Cortex of kidney (tissue), 1 donor: ENCODE measurements at places on chromosomes 1 and 21.

- DNase-seq = no peak
Observed at GRCh38 chr1:116753312-116753711, 918 bp upstream of the CD2 start.

DNA sequence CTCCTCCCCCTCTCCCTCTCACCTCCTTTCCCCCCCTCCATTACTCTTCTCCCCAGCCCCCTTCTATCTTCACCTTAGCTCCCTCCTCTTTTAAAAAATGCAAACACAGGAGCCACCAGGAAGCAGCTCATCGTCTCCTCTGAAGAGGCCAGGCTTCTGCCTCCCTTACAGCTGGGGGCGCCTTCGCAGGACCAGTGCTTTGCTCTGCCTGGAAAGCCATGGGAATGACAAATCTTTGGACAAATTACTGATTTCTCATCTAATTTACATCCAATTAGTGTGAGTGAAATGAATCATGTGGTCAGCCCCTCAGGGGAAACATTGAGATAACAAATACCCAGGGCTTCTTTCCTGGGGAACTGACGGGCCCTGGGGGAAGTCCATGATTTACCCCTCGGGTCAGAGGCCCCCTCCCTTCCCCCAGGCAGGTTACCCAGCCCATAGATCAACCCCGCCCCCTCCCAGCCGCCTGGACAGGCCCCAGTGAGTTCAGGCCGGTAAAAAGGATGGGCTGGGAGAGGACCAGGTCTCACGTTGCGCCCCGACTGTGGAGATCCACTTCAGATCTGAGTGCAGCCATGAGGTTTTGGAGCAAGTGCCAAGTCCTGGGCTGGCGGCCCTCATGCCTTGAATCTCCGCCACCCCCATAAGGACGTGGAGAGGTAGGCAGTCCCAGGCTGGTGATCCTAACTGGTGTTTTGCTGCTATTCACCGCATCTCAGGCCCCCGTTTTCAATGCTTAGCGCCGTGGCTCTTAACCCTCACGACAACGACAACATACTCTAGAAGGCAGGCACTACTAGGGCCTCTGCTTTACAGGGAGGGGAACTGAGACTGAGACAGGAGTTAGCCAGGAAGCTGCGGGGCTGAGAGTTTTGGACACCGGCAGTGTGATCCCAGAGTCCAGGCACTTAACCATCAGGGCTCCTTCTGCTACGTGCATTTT lies 300.8 kb downstream of the RRAGC start:
- no peak for DNase-seq

GRCh38 chr21:40393066-40393465 lies 453.9 kb downstream of the DSCAM start:
- DNase-seq = no peak

DNA sequence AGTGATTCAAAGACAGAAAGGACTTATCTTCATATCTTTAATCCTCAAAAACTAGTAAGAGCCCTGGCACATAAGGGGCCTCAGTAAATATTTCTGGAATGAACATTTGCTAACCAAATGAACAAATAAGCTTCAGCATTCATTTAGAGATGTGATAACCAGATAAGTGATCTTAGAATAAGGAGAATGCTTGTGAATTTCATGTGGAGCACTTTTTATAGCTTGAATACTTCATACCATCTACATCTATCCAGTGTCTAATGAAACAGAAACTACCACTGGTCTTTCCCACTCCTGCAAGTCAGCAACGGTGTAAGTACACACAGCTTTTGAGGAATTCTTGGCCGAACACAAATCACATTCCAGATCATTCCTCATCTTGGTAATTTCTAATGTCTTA lies 38.5 kb downstream of the EDEM3 start:
- DNase-seq = no peak

GRCh38 chr1:185804206-185804605 lies 70.0 kb downstream of the HMCN1 start:
- no peak for DNase-seq

DNA sequence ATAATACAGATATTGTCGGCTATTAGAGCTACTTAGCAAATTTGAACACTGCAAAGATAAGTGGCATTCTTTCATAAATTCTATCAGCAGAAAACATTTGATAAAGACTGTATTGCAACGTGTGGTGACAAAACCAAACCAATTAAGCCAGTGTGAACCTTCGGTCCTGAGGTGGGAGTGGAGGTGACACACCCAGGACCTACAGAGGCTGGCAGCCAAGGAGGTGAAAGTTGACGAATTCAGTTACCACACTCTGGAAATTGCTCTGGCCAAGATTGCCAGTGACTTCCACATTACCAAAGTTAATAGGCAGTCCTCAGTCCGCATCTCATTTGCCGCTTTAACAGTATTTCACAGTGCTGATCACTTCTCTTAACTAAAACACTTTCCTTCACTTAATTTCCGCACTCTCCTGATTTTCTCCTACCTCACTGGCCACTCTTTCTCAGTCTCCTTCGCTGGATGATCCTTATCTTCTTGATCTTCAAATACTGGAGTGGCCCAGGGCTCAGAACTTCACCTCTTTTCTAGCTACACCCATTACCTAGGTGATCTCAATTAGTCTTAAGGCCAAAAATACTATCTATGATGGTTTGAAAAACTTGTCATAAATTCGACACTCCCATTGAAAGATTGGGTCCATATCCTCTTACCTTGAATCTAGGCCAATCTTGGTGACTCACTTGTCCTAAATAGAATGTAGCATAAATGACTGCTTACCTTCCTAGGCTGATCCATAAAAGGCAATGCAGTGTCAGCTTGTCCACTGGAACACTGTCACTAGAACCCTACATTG lies 5.1 kb upstream of the CDC42BPA start:
- DNase-seq = no peak

- no peak for DNase-seq
Observed at GRCh38 chr1:187877220-187877619, 1048.5 kb downstream of the PLA2G4A start.

- DNase-seq = no peak
Observed at GRCh38 chr1:64427879-64428278, 42.0 kb upstream of the CACHD1 start.

GRCh38 chr1:14570514-14570913 lies 28.0 kb upstream of the KAZN start:
- no peak for DNase-seq

DNA sequence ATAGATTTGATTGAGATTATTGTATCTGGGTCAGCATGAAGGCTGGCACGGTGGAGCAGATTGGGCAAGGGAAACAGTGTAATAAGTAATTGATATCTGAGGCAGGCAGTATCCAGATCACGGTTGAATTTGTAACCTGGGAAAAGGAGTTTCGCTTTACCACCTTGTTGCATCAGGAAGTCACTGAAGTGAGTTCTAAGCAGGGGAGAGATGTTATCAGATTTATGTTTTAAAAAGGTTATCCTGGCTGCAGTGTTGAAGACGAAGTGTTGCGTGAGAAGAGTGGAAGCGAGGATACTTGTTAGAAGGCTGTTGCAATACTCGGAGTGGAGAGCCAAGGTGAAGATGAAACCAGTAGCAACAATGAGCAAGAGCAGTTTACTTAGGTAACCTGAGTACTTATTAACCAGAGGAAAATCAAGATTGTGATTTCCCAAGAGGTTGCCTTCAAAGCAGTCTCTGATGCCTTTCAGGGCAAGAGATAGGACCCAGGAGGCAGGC lies 77.8 kb downstream of the LHX9 start:
- no peak for DNase-seq

DNA sequence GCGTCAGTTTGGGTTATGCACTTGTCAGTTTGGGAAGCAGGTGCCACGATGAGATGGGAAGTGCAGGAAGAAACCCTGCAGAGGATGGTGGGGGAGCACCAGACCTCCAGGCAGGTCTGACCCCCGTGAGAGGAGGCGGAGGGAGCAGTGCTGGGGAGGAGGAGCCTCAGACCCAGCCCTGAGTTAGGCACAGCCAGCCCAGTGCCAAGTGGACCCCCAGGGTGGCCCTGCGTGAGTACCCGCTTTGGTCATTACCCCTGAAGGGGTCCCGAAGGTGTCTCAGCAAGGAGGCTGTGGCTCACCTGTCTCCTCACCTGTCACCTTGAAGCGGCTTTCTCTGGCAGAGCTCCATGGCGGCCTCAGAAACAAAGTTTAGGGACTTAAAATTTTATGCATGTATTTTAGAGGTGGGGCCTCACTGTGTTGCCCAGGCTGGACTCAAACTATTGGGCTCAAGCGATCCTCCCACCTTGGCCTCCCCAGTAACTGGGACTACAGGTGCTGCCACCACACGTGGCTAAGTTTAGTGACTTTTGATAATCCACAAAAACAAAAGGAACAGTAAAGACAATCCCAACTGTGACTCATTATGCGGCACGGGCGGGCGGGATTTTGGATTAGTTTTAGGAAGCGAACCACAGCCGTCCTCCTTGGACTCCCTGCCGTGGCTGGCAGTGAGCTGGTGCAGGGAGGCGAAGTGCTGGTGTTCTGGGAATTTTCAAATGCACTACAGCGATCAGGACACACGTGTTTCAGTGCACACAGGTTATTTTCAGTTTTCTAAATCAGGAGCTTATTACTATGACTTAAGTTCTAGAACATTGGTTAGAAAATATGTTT lies 4.7 kb downstream of the AGPAT3 start:
- no peak for DNase-seq

GRCh38 chr1:115757856-115758255 lies 10.7 kb downstream of the CASQ2 start:
- no peak for DNase-seq

DNA sequence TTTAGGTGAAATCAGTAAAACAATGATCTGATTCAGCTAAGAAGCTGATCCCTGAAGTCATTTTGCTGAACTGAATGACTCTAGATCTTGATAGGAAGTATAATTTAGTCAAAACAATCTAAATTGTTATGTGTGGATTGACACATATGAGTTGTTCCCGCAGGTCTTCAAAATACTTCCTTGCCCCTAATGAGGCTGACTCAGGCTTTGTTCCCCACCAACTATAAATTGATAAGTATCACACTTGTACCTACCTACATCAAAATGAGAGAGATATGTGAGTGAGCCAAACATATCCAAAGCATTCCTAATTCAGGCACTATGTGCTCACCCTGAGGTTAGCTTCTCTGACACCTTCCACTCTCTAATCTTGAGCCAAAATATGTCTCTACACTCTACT lies 507.1 kb downstream of the PLPP3 start:
- DNase-seq = no peak

- no peak for DNase-seq
Observed at GRCh38 chr1:42936309-42937078, 22.2 kb downstream of the SLC2A1 start.

DNA sequence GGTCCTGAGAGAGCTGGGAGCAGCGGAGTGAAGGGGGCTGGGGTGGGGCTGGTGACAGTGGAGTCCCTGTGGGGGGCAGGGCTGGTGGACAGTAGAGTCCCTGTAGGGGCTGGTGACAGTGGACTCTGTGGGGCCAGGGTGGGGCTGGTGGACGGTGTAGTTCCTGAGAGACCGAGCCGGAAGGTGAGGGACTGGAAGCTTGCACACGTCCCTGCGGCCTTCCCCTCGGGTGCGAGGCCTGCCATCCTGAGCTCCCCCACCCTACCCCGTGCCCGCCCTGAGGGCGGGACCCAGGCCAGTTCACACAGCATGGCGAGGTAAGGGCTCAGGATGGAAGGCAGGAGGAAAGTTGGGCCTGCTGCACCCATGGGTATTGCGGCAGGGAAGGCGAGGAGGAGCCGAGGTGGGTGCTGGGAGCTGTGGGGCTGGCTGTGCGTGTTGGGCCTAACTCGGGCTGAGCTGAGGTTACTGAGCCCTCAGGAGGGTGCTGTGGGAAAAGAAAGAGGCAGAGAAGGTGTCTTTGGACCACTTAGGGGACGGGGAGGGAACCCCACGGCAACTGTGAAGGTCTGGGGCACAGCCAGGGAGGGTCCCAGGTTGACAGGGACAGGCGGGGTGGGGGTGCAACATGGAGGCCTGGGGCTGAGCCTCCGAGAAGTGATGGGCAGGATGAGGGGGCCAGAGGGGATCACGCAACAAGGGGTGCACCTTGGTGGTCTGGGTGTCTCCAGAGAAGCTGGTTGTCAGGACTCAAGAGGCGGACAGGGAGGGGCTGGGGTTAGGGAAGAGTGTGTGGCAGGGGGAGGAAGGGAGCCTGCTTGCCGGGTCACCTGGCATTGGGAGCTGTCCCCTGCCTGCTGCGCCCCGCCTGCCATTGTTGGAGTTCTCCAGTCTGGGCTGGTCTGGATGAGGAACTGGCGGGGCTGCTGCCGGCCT lies 60.8 kb downstream of the PRKCZ start:
- DNase-seq = no peak

GRCh38 chr1:41462680-41463004 lies 21.8 kb downstream of the EDN2 start:
- no peak for DNase-seq

DNA sequence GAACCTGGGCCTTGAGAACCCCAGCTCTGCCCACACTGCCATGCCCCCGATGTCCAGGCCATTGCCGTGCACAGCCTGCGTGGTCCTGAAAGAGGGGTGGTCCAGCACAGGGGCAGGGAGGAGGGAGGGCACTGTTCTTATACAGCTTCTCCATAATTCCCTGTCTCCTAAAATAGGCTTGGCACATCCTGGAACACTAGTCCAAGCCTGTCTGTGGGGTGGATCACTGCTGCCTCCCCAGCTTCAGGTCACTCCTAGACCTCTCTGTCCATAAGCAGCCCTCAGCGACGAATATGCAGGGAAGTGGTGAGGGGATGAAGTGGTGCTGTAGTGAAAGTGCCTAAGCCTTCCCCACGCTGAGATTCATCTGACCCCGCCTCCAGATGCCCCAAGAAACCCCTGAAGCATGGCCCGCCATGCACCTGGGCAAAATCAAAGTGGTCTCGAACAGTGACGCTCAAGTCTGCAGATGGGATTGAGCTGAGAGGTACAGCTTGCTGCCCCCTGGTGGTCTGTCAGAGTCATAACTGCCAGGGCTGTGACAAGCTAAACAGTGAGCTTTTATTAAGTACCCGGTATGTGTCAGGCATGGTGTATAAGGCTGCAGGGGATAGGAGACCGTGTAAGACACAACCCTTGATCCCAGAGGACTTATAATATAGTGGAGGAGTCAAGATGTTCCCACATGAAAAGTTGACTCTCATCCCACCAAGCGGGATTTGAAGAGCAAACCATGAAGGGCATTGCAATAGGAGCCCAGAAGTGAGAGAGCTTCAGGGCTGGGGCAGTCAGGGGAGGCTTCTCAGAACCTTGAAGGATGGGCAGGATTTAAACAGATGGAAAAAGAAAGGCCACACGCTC lies 66.6 kb downstream of the FAM163A start:
- DNase-seq = no peak

DNA sequence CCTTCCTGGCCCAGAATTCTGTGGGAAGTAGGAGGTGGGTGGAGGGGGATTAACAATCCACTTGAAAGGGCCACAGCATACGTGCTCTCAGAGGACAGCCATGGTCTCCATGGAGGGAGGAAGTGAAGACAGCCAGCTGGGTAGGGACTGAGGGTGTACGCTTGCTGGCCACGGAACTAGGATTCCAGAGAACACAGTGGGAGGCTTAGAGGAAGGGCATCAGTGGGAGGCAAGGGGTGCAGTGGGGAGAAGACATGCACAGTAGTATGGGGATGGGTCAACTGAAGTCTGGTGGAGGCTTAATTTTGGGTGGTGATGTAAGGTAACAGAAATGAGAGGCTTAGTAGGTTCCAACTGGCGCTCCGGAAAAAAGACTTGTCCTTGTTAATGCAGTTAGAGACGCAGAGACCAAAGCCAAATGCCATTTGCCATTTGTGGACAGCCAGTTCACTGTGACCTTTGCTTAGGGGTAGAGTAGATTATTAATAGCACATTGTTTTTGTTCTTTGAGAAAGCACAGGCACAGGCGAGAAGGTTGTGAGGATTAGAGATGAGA lies 103.0 kb downstream of the ZSCAN20 start:
- no peak for DNase-seq
